Esophagus mucosa (tissue), 1 donor: ENCODE measurements at places on chromosomes 1 and 21.

DNA sequence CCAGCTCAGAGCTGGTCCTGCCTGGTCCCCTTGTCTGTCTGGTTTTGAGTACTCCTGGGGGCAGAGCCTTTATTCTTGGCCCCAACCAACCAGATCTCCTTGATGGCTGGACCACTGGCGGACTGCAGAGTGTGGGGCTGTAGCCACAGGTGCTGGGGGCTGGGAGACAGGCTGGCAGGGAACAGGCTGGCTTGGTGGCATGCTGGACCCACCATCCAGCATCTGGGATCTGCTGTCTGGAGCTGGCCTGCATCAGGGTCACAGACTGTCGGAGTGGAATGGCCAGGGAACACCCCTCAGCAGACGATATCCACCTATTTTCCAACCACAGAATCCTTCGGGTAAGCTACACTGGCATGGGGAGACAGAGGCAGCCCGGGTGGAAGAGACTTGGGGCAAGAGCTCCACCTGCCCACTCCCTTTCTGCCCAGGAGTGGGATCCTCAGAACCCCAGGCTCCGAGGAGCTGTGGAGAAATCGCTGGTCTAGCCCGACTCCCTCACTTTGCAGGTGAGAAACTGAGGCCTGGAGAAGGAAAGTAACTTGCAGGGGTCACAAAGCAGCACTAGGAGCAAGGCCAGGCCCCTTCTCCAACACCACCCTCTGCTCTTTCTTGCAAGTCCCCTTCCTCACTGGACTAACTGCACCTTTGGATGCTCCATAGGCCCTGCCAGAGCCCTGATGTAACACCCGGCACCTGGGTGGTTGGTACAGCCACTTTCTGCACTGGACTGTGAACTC is 40.6 kb downstream of the TNNT2 start:
- ATAC-seq = peak; percentile 20

DNA sequence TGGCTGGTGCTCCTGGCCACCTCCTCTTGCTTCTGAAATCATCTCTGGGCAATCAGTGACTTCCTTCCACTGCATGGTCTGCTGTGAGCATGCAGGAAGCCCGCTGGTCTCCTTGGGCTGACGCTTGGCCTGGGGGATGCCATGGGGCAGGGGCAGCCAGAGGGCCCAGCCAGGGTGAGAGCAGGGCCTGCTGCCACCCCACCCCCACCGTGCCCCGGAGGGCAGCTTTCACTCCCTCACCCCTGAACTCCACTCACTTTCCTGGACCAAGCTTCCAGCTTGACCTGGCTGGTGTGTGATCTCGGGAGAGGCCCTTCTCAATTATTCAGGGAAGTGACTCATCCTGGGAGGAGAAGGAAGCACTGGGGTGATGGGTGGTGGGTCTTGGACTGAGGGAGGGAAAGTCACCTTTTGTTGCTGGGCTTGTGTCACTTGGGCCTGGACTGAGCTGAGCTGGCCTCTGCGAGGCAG is 270.2 kb upstream of the CSF3R start:
- peak; percentile 43 for ATAC-seq

DNA sequence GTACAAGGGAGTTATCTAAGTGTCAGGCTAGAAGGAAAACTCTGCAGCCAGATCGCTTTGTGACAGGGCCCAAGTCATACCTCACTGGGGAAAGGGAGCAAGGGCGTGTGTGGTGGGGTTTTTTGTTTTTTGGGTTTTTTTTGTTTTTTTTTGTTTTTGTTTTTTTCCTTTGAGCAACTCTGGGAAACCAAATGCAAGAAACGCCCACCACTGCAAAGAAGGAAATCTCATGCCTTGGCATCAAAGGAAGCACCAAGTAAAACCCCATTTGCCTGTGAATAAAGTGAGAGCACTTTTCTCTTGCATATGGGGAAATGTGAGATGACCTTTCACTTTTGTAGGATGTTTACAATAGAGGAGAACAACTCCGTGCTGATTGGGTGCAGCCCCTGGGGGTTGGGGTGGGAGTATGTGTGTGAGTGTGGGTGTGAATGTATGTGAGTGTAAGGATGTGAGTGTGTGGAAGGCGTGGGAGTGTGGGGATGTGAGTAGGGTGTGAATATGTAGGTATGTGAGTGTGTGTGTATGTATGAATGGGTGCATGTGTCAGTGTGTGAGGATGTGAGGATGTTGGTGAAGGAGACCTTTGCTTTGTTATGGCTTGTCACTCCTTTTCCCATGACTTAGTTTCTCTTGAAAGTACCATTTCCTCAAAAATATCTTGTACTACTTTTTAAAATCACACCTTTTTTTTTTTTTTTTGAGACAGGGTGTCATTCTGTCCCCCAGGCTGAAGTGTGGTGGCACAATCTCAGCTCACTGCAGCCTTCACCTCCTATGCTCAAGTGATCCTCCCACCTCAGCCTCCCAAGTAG is 34.6 kb downstream of the IL12RB2 start:
- ATAC-seq = no peak

DNA sequence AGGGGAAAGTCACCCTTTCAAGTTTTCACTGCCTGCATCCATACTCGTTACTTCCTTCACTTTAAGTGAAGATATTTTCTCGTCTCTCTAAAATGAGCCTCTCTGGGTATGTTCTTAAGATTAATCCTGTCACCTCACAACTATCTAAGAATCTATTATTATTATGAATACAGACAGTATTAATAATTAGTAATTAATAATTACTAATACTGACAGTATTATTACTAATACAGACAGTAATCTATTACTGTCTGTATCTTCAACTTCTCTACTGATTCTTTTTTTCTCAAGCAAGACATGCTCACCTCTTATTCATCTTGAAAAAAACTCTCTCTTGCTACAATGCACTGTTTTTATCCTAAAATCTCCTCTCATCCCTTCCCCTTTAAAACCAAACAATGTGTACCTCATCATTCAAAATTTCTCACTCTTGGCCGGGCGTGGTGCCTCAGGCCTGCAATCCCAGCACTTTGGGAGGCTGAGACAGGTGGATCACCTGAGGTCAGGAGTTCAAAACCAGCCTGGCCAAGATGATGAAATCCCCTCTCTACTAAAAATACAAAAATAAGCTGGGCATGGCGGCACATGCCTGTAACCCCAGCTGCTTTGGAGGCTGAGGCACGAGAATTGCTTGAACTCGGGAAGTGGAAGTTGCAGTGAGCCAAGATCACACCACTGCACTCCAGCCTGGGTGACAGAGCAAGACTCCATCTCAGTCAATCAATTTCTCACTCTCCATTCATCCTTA is 7.8 kb downstream of the NRDC start:
- no peak for ATAC-seq
